Activated CD4-positive, CD25-positive, alpha-beta regulatory T cell (primary cell): ENCODE measurements at places on chromosomes 4 and X.

GRCh38 chr4:94486372-94486801, 34.6 kb downstream of the PDLIM5 start:
- no peak for DNase-seq

GRCh38 chr4:27662426-27662825, 801.8 kb downstream of the STIM2 start:
- DNase-seq, result no peak

- DNase-seq, result no peak
Observed at GRCh38 chr4:57059890-57060716, 50.1 kb downstream of the IGFBP7 start.

DNA sequence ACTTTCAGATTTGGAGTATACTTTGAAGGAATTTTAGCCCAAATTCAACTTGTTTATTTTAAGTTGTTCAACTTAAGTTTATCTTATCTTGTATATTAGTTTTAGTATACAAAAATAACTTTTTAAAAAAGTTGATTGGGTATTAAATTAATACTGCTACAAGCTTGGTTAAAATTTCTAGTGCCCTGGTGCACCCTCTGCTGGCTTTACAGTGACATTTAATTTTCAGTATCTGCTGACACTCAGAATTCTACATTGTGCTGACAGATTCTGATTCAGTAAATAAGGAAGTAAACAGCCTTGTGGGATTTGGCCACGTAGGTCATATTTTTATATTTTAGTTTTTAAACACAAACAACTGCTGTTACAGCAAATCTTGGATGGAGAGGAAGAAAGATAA, 2.9 kb downstream of the EDA start:
- no peak for DNase-seq

- no peak for DNase-seq
Observed at GRCh38 chr4:8459867-8460445, 19.4 kb downstream of the TRMT44 start.
